ENCODE measurements at places on chromosomes 7 and 10.

DNA sequence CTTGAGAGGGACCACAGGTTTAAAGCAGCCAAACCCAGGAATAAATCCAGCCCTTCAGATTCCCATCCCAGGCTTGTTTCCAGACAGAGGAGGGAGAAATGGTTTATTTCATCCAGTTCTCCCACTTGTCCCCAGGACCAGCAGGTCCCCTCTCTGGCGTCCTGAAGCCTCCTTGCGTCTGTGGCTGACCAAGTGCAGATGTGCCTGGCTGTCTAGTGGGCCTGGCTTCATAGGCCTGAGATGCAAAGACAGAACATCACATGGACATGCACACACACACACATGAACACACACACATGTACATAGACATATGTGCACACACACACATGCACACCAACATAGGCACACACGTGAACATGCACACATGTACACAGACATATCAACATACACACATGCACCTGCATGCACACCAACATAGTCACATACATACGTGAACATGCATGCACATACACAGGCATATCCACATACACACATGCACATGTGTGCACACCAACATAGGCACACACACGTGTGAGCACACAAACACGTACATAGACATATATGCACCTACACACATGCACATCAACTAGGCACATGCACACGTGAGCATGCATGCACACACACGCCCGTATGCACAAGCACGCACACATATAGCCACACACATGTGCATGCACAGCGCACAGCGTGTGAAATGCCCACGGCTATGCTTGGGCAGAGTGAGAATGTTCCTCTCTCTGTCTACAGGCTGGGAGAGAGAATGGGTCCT lies 10.7 kb downstream of the FOXL3 start:
- no peak for DNase-seq

DNA sequence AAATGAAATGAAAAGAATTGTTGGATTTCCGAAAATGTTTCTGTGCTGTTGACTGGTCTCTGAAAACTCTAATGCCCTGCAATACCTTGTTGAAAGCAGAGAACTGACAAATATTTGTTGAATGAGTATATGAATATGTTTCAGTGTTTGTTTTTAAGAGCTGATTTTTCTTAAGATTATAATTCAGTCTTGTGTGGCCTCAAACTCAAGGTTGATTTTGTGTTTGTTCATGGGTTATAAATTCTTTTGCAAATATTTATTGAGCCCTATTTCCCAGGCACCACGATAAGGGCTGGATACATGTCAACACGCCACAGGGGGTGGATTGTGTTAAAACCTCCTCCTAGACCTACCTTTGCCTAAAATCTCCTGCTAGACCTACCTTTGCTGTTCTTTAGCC lies 203.9 kb upstream of the PLPP4 start:
- no peak for DNase-seq

- no peak for DNase-seq
Observed at GRCh38 chr7:157011333-157012112, 1.1 kb upstream of the MNX1 start.

- DNase-seq, result no peak
Observed at GRCh38 chr7:106965108-106965507, 79.4 kb upstream of the PRKAR2B start.

DNA sequence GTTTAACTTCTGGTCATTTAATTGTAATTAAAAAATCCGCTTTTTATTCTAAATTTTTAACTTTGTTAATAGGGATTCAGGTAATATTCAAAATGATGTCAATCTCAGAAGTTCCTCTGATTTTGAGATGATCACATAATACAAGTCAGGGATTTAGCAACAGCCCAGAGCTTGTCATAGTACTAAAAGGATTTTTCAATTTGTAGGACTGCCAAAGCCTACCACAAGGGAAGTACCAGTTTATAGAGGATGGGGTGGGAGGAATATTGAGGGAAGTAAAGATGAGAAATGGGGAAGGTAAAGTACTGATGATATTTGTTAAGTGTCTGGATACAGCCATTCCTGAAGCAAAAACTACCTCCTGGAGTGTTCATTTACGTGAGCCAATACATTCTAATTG lies 278.2 kb upstream of the TEX47 start:
- no peak for DNase-seq

DNA sequence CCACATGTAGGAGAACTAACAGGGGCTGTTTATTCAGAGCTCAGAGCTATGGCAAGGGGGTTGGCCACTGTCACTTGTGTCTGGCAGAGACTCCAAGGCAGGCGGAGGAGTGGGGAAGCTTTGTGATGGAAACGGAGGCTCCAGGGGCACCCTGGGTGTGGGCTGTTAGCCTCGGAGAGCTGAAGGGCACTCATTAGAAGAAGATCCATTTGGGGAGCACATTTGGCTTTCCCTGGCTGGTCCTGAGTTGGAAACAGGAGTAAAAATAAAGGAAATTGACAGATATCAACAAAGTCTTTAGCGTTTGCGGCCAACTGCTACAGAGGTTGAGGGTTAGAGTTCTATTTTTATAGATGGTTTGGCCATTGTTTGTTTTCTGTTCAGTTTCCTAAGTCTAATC lies 288.3 kb upstream of the MKI67 start:
- no peak for DNase-seq

DNA sequence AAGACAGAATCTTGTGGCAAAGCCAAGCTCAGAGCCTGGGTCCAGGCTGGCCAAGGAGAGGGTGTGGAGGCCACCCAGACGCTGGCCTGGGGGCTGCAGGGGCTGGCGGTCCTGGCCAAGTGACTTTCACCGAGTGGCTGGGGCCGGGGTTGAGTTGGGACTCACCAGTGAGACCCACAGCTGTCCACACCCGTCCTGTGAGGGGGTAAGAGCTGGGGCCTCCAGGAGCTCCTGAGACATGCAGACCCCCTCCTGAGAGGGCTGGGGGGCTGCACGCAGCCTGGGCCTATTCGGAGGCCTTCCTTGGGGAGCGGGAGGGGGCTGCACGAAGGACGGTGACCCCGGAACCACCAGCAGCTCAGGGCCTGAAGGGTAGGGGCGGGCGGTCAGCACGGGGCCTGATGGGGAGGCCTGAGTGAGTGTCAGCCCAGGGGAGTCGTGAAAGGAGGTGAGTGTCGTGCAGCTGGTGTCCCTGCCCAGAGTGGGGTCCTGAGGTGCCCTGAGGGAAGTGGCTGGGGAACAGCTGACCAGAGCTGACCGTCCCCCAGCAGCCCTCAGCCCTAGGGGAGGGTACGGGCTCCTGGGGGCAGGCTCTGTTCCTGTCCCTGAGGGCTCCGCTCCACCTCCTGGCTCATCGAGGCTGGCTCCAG lies 100.9 kb downstream of the FOXL3 start:
- no peak for DNase-seq

GRCh38 chr7:105853931-105854419 lies 22.4 kb downstream of the ATXN7L1 start:
- DNase-seq, result no peak

DNA sequence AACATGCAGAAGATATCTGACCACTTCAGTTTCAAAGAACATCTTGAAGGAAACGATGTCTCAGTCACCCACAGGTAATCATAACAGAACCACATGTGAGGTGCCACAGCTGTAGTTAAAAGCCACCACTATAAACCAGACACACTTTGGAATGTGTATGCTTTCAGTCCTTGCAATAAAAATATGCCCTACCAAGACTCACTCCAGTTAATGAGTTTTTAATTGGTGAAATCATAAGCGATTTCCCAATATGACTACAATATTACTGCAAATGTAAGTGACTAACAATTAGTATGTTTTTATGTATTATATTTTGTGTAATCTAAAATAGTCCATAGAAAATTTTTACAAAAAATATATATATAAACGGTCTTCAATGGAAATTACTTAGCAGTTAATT lies 428.2 kb downstream of the PARD3 start:
- DNase-seq, result no peak

- DNase-seq, result no peak
Observed at GRCh38 chr10:816958-817357, 114.5 kb downstream of the LARP4B start.

DNA sequence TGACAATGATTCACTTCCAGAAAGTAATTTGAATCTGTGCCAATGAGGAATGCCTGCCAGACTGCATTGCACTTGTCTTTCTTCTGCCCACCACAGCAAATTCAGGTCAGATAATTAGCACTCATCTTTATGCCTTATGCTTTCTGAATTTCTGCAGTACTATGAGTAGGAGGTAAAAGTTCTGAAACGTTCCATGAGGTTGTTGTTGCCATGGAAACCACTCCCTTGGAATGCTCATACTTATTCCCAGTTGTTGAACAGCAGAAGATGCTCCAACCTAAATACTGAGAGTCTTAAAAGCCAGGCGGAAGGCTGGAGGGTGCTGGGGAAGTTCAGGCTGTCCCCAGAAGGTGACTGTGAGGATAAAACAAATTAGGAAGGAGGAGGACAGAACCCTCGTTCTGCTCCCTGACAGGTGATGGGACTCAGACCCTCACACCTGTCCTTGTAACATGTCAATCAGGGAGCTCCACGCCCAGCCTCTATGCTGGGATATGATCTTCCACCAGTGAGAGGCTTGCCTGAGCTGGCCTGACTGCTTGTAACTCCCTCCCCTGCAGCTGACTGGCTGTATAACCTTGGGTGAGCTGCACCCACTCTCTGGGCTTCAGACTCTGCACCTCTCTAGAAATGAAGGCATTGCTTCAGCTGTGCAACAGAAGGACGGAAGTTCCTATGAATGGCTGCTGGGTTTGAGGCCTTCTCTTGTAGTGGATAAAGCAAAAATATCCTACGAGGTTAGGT lies 554.3 kb upstream of the MGMT start:
- no peak for DNase-seq

DNA sequence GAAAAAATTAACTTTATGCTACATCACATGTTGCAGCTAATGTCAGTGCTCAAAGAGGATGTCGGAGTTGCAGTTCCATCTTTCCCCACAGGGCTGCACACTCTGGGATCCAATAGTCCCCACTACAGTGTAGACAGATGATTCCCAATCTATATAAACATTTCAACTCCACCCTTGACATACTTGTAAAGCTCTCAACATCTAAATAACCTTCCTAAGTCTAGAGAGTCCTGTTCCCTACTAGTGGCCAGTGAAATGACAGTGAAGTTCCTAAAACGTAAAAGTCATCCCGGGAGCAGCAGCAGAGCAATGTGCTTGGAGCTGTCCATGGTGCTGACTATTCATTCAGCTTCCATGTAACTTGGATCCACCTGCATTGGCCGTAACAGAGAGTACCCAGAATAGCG lies 145.1 kb downstream of the GRM8 start:
- DNase-seq, result no peak

DNA sequence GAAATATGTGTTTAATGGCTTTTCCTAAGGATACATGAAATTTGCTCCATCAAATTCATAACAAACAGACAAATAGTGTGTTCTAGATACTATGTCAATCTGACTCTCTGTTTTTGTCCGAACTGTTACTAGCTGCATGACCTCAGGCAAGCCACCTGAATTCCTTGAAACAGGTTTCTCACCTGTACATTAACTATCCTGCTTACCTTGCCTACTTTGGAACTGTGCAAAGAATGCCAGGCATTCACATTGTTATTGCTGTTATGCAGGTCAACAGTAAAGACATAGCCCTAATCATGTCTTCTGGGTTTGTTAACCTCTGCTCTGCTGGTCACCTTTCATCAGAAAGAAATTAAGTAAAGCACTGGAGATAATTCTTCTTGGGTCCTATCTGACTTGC lies 1283.9 kb upstream of the CELF2 start:
- DNase-seq, result no peak

DNA sequence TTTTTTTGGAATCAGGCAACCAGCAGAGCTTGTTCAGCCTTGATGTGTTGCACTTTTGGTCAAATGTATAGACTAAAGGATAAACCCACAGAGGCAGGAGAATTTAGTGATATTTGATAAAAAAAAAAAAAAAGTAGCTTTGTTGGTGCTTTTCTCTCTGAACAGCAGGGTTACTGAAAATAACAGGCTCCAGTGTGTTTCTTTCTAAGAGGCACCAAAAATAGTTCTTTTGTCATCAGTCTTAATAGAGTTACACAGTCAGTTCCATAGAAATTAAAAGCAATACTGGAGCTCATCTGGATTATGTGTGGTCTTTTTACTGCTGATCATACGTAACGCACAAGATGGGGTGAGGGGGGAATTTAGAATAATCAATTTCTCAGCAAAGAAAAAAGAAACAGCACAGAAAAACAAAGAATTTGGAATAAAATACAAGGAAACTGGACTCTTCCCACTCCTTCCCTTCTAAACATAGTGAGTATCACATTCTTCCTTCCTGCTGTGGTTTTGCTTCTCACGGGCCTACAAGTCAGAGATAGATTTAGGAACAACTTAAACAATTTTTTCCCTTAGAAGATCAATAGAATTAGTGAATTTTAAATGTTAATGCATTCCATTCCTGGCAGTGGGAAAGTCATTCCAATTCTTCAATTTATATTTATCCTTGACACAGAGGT lies 178.8 kb upstream of the AKR1E2 start:
- no peak for DNase-seq

DNA sequence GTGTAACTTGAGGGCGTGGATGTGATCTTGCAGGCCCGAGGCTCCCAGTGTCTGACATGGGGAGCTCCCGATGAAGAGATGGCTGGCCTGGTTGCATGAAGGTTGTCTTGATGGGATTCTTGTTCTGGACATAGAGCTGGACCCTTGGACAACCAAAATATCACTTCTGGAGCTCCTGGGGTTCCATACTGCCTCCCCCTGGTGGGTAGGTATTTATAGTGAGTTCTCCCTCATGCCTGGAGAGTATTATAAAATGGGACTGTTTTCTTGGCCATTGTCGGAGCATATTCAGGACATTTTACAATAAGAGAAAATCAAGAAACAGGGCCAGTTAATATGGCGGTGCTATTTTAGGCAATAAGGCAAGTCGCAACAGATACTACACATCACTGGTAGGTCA lies 32.6 kb upstream of the GIMAP8 start:
- DNase-seq, result no peak

DNA sequence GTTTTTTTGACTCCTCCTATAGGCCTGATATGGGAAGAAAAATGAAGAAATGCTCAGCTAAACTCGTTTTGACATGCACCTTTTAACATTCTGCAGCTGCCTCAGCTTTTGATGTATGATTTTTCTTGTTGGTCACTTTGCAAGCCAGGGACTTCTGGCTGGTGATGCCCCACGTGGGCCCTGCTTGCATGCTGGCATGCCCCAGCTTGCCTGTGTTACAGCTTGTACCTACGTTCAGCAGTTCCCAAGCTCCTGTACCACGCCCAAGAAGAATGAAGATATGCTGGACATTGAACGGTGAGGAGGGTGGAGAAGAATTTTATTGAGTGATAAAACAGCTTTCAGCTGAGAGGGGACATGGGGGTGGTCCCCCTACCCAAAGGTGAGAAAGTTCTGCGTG lies 245.6 kb upstream of the FZD8 start:
- no peak for DNase-seq

GRCh38 chr10:123143162-123143824 lies 4.6 kb upstream of the HMX2 start:
- no peak for DNase-seq

DNA sequence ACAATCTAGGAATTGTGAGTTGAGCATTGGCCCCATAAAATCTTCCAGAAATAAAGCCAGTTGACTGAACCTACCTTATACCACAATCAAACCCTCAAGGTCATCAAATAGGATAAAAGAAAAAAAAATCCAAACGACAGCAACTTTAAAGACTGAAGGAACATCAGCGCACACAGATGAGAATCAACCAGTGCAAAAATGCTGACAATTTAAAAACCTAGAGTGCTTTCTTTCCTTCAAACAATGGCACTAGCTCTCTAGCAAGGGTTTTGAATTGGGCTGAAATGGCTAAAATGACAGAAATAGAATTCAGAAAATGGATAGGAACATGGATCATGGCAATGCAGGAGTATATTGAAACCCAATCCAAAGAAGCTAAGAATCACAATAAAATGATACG lies 16.1 kb upstream of the POT1 start:
- DNase-seq, result no peak

GRCh38 chr10:24949616-24950015 lies 2.8 kb downstream of the PRTFDC1 start:
- DNase-seq, result no peak

Data from activated CD4-positive, alpha-beta T cell treated with anti-CD3 and anti-CD28 coated beads, Interleukin-2, amount 50 U/mL, for 4 hours (primary cell).